ENCODE measurements at places on chromosomes 6 and 20.
A peak's percentile ranks its signal among the peaks of the same experiment; 100 is the strongest.

DNA sequence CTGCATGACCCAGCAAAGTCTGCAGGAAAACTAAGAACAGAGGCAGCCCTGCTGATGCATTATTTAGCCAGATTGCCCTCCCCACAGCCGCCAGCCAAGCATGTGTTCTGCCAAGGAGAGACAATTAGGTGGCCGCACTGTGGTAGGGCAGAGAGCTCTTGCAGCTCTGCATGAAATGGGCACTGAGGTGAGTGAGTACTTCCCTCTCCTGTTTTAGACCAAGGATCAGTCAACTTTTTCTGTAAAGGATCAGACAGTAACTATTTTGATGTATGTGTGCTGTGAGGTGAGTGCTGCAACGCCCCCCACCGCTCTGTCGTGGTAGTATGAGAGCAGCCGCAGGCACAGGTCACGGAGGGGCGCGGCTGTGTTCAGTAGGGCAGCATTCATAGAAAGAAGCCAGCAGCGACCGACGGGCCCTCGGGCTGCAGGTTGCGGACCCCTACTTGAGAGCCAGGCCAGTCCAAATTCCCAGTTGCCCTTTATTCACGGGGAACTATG lies 23.8 kb upstream of the FAM50B start:
- peak; percentile 45 for DNase-seq

- no peak for DNase-seq
These were observed 20.3 kb downstream of the CCDC170 start for GRCh38 chr6:151514000-151514730.

DNA sequence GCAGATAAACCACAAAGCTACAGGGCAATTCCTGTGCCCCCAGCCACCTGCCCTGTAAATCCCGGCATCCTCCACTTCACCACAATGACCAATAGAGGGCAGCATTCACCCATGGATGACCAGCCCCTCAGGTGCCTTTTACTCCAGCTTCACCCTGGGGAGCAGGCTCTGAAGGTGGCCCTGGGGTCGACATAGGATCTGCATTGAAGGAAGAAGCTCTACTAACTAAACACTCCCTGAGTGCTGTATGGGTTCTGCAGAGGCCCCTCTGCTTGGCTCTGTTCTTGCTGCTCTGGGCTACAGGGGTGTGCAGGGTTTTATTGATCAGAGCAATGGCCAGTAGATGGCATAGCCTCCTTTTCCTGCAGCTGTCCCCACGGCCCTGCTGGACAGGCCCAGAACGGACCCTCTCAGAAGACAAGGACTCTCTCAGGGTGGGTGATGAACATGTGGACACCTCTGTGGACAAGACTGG lies 20.3 kb downstream of the CST4 start:
- DNase-seq, result peak; percentile 8

DNA sequence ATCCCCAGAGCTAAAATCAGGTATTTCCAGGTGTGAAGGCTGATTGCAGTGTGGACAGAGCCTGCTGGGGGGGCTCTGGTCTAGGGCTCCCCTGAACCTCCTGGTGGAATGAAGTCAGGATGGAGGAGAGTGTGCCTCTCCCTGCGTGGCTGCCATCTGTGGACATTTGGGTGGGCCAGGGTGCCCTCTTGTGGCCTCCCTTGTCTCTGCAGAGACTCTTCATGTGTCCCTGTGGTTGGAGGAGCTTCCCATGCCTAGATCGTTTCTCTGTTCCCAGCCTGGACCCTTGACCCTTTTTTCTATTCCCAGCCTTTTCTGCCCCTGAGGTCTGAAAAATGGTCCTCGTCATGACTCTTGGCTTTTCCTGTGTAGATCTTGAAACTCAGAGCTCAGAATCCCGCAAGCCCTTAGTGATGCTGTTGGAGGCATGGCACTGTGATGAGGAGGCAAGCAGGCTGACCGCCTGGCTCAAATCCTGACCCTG lies 9.9 kb upstream of the PSMF1 start:
- no peak for DNase-seq

DNA sequence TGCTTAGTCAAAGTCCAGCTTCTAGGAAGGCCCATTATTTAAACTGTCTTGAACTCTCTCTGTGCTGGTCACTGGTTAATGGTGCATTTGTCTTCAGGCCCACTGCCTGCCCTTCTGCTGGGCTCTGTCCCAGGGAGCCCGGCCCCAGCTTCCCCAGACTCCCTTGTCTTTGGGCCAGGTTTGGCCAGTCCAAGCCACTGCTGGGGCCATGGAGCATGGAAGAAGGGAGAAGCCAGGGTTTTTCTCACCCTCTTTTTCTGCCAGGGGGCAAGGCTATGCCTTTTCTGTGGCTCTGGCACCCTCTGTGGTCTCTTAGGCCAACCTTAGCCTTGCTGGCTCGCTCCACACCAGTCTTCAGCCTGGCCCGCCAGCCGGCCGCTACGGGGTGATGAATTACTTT lies 390.0 kb upstream of the SULF2 start:
- no peak for DNase-seq

GRCh38 chr20:42098418-42098817 lies 480.2 kb upstream of the CHD6 start:
- DNase-seq, result no peak

GRCh38 chr6:38637756-38638155 lies 2.0 kb downstream of the BTBD9 start:
- DNase-seq, result no peak

DNA sequence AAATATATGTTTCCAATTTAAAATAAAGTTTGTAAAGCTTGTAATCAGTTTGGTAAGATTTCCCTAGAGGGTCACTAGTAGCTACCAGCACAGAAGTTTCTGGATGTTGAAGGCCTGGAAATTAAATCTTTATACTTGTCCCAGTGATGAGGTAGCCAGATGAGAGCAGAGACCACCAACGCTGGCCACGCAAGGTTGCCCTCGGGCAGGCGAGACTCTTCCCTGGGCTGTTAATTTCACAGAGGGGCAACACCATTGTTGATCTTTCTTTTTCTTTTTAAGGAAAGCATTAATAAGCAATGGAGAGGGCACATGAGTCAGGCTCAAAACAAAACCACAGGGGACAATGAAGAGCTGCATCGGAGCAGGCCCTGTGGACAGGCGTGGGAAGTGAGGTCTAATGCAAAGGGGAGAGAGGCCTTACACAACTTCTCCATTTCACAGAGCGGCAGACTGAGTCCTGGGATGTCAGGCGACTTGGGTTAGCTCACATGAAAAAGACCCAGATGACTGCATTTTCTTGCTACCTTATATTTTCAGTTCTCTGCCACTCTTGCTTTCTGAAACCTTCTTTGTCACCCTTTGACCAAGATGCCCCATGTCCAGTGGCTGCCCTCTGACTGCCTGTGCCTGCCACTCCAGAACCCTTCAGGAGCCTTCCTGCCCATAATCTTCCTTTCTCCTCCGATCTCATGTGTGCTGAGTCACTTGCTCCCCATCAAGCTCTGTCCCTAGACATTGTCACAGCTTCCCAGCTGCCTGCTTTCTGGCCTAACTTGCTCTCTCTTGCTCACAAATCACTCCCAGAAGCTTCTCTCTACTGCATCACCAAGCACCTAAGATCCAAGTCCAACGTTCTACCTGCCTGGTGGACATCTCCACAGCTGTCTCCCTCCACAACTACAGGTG lies 107.7 kb upstream of the CDYL start:
- DNase-seq, result no peak

DNA sequence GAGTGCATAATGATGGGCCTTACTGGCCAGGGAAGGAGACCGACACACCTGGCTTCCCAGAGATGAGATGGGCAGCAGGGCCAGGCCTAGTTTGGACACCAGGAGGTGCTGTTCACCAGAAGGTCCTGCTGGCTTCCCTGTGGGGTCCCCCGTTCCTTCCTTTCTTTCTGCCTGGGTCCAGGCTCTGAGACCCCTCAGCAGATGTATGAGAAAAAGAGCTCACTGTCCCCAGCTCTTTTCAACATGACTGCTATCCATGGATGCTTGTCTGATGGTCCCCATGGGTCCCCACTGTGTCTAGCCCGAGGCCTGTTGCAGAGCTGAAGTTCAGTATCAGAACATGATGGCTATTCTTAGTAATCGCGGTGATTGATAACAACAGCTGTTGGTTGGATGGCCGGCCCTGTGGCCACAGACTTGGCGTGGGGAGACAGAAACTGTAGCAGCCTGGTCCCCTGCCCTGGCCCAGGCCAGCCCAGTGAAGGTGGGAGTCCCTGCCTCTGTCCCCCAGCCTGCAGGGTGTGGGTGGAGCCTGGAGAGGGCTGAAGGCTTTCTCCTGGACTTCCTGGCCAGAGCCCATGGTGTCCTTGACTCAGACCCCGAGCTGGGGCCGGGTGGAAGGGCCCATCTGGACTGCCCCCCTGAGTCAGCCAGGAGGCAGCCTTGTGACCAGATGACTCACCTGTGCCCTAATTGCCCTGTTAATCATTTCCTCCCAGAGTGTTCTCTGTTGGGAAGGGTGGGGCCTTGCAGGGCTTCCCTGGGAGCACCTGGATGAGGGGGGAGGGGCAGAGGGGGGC lies 9.9 kb upstream of the BAK1 start:
- DNase-seq, result no peak

DNA sequence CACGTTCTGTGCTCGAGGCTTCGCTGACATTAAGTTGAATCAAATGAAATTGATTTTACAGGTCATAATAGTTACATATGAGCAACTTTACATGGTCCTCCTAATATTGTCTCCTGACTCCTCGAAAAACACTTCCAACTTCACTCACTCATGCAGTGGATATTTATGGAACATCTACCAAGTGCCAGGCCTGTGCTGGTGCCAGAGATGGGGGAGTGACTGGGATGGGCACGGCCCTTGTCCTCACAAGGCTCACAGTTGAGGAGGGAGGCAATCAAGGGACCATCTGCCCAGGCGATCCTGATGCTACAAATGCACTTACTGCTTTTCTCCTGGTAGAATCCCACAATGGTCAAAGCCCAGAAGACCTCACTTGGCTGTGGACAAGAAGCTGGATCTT lies 426.4 kb downstream of the PREX1 start:
- DNase-seq, result no peak

DNA sequence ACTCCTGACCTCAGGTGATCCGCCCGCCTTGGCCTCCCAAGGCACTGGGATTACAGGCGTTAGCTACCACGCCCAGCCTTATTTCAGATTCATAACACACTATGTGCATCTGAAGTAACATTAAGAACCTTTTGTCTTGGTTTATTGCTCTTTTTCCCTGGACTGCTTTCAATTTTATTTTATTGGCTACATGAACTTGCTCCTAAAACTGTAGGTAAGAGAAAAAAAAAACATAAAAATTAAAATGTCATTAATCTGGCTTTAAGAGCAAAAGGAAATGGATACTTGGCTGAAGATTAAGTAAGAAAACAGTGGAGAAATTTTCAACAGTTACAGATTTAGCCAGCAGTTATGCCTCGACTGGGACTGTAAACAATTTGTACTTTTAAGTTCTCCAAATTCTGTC lies 62.5 kb downstream of the GJA1 start:
- DNase-seq, result no peak

DNA sequence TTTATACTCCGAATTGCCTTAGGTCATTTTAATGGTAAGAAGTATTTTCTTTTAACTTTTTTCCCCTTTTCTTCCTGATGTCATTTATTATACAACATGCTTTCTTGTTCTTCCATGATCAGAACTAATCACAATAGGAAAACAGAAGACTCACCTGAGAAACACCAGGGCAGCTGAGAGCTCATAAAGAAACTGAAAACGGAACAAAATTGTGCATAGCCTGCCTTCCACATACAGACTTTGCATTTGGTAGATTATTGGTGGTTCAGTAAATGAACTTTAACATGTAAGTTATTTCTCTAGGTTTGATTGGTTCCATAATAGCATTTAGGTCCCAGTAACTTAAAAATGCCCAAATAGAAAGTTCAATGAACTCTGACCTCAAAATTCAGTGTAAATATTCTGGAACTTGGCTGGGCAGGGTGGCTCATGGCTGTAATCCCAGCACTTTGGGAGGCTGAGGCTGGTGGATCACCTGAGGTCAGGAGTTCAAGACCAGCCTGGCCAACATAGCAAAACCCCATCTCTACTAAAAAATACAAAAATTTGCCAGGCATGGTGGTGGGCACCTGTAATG lies 161.1 kb upstream of the DTNBP1 start:
- no peak for DNase-seq

DNA sequence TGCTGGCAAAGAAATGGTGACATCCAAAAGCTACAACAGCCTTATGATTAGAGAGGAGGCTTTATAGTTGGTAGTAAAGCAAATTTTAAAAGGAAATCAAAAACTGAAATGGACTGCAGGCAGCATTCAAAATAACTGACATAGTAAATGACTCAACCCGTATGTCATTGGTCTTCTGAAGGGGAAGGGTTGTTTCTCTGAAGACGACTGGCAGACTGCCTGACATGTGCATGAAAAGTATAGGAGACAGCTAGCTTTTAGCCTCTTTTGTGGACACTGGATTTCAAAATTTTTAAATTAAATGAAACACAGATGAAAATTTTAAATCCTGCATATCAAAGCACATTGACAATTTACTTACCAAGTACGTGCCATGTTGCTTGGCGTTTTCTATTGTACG lies 90.7 kb downstream of the TRMT6 start:
- DNase-seq, result no peak

DNA sequence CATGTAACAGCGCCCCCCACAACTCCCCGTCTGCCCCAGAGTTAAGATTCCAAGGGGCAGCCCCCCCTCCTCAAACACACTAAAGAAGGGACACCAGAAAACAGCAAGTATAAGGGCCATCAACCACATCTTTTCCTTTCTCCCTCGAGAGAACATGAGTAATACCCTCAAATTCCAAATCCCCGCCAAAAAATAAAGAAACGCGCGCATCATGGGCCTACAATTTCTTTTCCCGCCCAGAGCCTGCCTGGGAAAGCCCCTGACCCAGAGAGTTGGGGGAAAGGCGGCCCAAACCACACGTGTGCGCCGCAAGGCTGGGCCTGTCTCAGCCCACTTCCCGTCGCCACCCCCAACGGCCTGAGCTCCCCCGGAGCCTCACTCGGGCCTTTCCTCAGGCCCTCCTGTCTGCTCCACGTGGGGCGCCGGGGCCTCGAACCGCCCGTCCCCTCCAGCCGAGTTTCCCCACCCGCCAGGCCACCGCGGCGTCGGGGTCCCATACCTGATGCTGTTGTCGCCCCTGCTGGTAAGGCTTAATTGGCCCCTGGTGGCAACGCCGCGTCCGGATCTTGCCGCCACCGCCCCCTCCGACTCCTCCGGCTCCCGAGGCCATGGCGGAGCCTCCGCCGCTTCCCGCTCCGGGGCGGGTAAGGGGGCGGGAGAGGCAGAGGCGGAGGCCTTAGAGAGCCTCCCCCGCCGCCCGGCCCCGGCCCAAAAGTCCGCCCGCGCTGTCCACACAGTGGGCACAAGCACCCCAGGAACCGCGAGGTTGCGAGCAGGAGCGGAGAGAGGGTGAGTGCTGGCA lies 746 bp downstream of the NUP153 start:
- peak; percentile 37 for DNase-seq

DNA sequence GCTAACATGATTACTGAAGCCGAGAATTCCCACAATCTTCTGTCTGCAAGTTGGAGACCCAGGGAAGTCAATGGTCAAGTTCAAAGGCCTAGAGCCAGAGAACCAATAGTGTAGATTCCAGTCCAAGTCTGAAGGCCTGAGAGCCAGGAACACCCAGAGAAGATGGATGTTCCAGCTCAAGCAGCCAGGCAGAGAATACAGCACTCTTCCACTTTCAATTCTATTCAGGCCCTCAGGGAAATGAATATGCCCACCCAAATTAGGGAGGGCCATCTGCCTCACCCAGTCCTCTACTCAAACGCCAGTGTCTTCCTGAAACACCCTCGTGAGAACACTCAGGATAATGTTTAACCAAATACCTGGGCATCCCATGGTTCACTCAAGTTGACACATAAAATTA lies 123.5 kb downstream of the THBS2 start:
- DNase-seq, result no peak
